Stimulated activated CD4-positive, alpha-beta T cell treated with anti-CD3 and anti-CD28 coated beads, Interleukin-4, amount 100 ng/mL, for 4 hours (primary cell): ENCODE measurements at places on chromosomes 7 and 10.

DNA sequence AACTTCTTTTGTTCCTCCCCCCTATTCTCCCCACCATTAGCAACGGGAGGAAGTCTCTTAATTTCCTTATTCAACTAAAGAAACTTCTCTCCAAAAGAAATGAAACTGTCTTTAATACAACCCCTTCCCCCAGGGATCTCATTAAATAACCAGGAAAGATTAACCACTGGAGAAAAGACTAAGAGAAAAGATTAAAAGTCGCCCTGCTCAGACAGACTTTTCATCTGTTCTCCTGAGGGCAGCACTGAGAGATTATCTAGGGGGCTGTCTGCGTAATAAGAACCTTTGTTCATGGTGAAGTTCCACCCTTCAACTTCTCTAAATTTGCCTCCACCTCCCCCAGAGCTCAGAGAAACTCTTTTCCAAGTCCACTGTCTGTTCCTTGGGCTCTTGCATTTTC, 105.5 kb downstream of the HGF start:
- no peak for DNase-seq

- DNase-seq: no peak
These were observed 75.9 kb downstream of the CNOT4 start for GRCh38 chr7:135434047-135434446.

DNA sequence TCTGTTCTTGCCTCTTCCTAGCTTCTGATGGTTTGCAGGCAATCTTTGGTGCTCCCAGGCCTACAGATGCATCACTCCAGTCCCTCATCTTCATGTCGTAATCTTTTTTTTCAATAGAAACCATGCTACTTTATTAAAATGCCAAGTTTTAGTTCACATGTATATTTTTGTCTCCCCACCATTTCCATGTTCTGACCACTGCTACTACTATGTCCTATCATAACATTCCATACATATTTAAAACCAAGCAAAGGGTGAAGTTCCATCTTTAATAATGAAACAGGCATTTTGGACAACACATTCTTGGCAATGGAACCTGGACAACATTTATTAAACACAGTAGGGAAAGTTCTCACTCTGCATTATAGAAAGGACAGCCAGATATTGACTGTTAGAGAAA, 58.8 kb downstream of the ZNF518A start:
- DNase-seq: no peak

GRCh38 chr10:51786684-51787035, 87.3 kb upstream of the CSTF2T start:
- no peak for DNase-seq

DNA sequence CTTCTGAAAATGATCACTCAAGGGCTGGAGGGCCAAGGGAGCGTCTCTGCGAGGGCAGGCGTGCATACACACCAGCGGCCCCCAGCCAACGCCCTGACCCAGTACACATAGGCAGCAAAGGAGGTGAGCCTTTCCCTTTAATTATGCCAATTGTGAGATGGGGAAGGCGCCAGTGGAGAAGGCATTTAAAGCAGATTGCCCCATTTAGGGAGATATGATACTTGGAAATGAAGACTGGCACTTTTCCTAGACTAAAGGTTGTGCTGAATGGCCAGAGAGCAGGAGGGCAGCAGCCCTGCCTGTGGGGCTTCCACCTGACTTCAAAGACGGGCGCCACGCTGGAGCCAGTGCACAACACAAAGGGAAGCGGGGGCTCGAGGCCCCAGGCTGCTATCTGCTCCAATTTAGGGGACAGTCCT, 24.1 kb downstream of the HIPK2 start:
- DNase-seq: no peak

- DNase-seq: no peak
These were observed 101.7 kb upstream of the ZNF438 start for GRCh38 chr10:31133251-31133791.

GRCh38 chr7:10657201-10657600, 316.5 kb upstream of the PHF14 start:
- DNase-seq: no peak

- no peak for DNase-seq
These were observed 86.5 kb downstream of the HIPK2 start for GRCh38 chr7:139691253-139691781.

- no peak for DNase-seq
These were observed 267.7 kb downstream of the TNS3 start for GRCh38 chr7:47314248-47314647.

DNA sequence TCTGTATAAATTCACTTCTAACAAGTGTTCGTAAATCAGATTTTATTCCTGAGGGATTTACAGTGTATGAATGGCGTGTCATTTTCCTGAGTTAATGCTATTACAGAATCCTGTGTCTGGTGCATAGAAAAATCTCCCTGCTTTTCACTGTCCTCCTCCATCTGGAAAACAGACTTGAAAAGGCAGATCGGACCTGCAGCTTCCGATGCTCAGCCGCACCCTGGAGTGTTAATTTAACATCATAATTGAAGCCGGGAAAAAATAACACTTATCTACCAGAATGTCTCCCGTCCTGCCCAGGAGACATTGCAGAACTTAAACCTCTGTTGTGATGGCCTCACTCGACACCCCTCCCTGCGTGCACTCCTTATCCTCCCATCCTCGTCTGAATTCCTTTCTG, 442.1 kb upstream of the FOXK1 start:
- DNase-seq: no peak

DNA sequence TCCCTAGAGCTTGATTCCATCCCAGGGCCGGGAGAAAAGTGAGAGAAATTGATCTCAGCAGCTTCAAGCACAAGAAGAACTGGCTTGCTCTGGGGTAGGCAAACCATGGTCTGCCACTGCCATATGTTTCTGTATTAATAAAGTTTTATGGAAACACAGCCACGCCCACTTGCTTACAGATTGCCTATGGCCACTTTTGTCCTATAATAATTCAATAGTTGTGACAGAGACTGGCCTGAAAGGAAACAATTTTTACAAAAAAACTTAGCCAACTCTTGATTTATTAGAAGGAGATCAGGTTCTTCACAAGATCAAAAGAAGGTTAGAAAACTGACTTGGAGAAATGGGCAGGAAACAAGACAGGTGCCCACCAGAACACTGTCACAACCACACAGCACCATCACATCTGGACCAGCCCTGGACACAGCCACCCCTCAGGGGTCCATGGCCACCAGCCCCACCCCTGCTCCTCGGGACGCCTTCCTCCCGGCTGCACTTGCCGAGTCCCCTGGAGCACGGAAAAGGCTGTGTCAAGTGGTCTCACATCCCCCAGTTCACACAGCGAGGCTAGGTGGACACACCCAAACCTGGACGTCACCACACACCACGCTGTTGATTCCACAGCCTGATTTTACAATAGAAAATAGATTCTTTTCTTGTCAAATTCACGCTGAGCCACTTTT, 85.4 kb downstream of the PTPRN2 start:
- no peak for DNase-seq

DNA sequence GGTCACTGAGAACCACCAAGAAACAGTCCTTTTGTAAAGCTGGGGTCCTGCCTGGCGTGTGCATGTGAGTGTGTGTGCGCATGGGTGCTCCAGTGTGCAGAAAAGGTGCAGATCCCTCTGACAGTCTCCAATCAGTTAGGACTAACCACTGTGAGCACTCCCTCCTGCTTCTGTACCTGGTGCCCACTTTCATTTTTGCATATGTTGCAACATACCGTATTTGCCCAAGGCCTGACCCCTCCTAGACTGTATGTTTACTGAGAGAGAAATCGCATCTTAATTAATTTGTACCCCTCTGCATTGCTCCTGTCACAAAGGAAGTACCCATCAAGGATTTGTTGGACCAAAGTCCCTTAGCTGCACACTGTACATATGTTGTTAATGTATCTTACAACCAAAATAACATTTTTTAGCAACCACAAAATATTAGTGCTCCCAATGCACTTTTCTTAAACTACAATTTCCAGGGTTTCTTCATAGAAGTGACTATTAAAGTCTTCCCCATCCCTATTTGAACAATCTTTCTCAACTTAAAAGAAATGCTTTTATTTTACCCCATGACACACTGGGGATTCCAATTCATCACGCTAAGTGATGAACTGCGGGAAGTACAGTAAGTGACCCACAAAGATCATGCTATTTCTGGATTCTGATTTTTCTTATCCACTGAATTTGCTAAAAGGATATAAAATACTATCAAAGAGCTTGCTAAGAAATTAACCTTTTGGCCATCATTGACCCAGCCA, 16.6 kb downstream of the PAXIP1 start:
- DNase-seq: no peak

- DNase-seq: no peak
These were observed 32.7 kb upstream of the MACC1 start for GRCh38 chr7:20249920-20250319.

DNA sequence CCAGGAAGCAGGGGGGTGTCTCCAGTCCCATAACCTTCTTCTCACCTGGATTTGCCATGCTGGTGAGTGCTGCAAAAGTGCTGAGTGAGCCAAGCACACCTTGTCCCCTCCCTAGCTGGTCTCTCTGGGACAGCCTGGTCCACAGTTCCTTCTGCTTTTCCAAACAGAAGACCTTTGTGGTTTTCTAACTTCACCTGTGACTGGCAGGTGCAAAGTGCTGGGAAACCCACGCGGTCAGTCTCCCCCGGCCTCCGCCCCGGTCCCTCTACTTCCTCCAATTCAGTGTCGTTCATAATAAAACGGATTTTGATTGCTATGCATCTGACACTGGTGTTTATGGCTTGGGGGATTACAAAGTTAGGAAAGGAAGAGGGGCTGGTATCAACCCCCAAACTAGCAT, 37.1 kb downstream of the RBAK start:
- no peak for DNase-seq

- no peak for DNase-seq
These were observed 2.8 kb downstream of the EEPD1 start for GRCh38 chr7:36155811-36156361.

DNA sequence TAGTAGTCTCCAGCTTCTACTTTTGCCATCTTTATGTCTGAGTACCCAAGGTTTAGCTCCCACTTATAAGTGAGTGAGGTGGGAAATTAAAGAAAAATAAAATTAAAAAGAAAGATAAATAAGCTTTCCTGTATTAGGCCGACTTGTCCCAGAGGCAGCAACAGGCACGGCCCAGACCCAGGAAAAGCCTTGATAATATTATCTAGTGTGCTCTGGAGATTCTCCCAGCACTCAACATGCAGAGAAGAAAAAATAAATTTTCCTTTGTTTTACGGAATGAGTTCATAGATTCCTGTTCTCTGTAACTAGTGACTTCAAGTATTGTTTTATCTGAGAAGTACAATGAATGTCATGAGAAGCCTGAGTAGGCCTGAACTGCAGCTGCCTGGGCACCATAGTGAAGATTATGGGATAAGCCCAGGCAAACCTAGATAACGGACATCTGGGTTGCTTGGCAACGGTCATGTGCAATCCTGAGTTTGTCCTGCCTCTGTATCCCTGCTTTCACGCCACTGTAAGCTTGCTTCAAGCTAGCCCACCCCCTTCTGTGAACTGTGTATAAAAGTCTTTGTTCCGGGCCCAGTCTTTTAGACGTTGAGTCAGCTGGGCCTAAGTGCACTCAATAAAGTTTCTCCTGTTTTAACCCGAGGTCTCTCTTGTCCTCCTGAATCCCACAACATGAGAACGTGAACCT, 6.4 kb downstream of the ATE1 start:
- DNase-seq: no peak

DNA sequence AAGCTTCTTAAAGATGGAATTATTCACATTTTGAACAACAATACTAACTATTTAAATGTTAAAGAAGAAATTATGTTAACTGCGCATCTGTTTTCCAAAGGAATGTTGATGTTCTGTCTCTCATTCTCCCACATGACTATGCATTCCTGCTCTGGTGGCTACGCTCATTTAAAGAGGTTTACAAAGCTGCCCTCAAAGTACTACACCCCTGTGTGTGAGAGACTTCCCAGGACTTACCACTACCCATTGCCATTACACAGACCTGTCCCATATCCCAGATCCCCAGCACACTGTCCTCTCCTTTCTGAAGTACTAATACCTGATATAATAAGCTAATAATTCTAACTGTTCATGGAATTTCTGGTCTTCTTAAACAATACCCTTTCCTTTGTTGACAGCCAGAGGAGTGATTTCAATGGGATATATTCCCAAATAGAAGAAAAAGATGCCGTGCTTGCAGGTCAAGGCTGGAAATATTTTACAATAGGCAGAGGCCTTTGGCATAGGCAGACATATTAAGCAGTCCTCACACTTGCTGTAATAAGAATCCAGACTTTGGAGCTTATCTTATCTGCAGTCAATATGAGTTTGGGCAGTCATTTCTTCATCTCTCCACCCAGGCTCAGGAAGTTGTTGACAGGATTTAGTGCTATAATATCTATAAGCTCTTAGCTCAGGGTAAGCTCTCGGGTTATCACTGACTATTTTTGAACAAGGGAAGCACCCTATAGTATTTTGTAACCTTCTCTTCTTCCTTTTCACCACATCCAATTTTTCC, 12.2 kb downstream of the LIPF start:
- DNase-seq: no peak

GRCh38 chr7:21345361-21345760, 82.5 kb upstream of the SP4 start:
- no peak for DNase-seq

GRCh38 chr10:28694530-28694929, 17.2 kb downstream of the BAMBI start:
- DNase-seq: no peak

- DNase-seq: peak; percentile 43
These were observed 26.4 kb downstream of the MYL10 start for GRCh38 chr7:101602484-101603241.
